Calu3 (cell line): ENCODE measurements at places on chromosomes 1 and 21.
A peak's percentile ranks its signal among the peaks of the same experiment; 100 is the strongest.

DNA sequence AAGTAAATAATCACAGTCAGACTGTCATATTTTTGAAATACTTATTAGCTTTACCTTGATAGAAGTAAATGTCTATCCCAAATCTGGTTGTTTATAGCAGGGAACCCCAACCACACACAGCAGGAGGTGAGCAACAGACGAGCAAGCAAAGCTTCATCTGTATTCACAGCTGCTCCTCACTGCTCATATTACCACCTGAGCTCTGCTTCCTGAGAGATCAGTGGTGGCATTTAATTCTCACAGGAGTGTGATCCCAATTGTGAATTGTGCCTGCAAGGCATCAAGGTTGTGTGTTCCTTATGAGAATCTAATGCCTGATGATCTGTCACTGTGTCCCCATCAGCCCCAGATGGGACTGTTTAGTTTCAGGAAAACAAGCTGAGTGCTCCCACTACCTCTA lies 104.3 kb downstream of the GPATCH2 start:
- no peak for DNase-seq

DNA sequence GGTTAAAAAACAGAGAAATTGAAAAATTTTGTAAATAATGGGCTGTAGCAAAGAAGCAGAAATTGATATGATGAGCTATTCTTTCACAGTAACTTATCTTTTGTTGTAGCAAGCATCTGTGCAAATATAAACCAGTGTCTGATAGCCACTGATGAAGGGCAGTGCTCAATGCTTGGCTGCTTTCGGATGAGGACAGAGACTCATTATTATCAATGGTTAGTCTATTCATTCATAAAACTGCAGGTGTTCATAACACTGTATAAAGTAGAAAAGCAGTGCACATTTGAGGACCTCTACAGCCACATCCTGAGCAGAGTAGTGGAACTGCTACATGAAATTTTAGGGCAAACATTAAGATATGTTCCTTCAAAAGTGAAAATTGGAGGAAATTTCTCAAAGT lies 107.2 kb downstream of the FAF1 start:
- DNase-seq, result no peak

GRCh38 chr1:78291418-78291817 lies 199.4 kb upstream of the PTGFR start:
- DNase-seq, result no peak

DNA sequence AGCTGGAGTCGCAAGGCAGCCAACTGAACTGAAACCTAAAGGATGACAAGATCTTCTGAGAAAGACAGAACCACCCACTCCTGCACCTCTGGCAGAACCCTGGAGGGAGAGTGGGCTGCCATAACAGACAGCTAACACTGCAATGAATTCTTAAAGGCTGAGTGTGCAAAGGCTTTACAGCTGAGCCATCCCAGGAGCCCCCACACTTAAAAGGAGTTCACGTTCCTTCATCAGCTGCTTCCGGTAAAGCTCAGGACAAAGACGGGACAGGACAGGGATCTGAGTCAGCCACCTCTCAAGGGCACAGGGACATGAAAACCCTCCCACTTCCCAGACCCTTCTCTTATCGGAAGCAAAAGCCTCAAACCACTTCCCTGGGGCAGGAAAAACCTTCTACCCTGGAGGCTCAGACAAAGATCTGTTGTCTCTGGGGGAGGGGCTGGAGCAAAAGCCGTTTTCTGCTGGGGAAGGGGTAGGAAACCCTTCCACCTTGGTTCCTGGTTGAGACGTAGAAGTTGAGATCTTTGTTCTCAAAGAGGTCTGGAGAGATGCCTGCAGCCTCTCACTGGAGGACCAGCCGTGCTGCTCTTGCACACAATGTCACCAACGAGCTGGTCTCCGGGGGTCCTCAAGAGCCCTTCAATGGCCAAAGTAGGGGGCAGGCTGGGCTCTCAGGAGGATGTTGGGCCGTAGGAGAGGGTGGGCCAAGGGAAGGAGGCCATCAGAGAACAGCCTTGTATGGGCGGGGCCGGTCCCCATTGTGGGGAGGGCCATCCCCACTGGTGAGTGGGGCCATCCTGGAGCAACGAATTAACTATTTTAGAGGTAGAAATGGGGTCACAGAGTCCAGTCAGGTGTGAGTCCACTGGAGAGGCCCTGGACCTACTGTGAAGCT lies 452.4 kb downstream of the PTPRU start:
- DNase-seq, result no peak

- no peak for DNase-seq
Measured at GRCh38 chr1:30872033-30872947, 36.3 kb downstream of the SDC3 start.

- DNase-seq, result no peak
Measured at GRCh38 chr1:52455686-52456085, 51.3 kb downstream of the PRPF38A start.

DNA sequence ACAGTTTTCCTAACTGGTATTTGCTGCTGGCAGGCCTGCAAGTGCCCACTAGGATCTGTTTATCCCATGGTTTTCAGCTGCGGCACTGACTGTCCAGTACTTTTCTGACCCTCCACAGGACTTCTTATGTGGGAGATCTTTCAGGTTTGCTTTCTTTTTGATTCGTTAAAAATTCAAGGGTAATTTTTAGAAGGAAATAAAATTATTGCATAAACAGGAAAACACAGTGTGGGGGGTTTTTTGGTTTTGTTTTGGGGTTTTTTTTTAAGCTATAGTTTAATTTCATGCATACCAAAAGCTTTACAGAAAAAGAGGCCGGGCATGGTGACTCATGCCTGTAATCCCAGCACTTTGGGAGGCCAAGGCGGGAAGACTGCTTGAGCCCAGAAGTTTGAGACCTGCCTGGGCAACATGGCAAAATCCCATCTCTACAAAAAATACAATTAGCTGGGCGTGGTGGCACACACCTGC lies 3.6 kb downstream of the NIBAN1 start:
- DNase-seq, result no peak

- peak; percentile 55 for DNase-seq
Measured at GRCh38 chr1:59673573-59674450, 140.9 kb upstream of the HOOK1 start.

DNA sequence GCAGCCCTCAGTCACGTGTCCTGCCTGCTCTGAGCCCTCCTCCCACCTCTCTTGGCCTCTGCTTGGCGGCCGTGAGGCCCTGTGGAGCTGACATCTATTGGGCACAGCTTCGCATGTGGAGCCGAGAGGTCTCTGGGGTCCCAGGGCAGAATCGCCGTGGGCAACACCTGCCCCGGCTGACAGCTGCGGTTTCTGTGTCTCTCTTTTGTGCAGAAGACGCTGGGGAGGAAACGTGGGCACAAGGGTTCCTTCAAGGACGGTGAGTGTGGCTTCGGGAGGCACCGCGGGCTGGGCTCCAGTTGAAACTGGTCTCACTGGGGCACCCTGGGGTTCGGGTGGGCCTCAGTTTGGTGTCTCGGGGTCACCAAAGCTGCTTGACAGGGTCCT lies 11.5 kb downstream of the ARHGEF16 start:
- DNase-seq, result no peak

- no peak for DNase-seq
Measured at GRCh38 chr1:110130113-110130591, 17.9 kb downstream of the UBL4B start.

DNA sequence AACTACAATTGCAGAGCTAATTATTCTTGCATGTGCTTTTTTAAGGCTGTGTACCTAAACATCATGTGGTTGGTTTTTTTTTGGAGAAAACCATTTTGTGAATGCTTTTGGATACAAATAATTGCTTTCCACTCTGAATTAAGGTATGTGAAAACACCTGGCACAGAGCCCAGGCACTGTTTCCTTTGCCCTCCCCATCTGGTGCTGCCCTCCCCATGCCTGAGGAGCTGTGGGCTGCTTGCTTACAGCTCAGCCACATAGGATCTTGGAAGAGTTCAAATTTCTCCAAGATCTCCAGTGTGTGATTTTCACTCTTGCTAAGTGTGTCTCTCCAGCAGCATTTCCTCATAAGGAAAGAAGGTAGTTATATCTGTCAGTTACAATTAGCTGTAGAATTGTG lies 27.8 kb downstream of the DNM3 start:
- DNase-seq, result peak; percentile 20
